NCI-H82 (cell line): ENCODE measurements at places on chromosomes 5 and 9.
A peak's percentile ranks its signal among the peaks of the same experiment; 100 is the strongest.

DNA sequence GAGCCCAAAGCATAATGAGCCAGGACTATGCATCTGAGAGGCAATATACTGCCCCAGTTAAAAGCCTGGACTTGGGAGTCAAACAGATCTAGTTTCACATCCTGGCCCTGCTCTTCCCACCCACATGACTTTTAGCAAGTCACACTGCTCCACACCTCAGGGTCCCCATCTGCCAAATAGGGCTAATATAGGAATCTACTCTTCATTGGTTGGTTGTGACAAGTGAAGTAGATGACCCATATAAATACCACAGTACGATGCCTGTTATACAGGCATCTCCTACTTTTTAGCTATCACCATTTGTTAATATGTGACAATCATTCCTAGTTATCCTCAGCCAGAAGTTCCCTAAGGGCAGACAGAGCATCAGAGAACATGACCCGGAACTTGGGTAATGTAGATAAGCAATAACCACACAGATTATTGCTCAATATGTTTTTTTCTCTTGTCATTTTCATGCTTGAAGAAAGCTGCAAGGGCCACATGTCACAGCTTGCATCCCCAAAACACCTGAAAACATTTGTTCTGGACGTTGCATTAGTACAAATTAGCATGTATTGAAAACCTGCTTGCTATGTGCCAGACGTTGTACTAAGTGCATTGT is 20.4 kb downstream of the ADAM19 start:
- DNase-seq = no peak

- peak; percentile 25 for DNase-seq
These were observed 193.3 kb downstream of the DIRAS2 start for GRCh38 chr9:90449213-90449925.

DNA sequence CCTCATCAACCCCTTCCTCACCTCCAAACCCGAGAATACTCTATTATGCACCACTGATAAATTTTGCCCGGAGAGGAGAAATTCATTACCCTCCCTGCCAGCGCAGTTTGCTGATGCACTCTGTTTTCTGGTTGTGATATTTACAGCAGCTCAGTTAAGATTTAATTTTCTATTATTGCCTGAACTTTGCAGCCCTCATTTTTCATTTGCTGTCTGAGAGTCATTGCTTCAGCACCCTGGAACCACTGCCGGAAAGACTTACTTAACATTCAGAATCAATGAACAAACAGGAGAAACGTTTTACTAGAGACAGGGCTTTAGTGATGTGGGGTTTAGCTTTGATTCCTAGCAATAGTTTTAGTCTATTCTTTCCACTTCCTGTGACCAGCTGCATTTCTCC is 56.7 kb upstream of the MAMDC2 start:
- no peak for DNase-seq

- peak; percentile 39 for DNase-seq
These were observed 388 bp downstream of the ANKS6 start for GRCh38 chr9:98795970-98796363.

DNA sequence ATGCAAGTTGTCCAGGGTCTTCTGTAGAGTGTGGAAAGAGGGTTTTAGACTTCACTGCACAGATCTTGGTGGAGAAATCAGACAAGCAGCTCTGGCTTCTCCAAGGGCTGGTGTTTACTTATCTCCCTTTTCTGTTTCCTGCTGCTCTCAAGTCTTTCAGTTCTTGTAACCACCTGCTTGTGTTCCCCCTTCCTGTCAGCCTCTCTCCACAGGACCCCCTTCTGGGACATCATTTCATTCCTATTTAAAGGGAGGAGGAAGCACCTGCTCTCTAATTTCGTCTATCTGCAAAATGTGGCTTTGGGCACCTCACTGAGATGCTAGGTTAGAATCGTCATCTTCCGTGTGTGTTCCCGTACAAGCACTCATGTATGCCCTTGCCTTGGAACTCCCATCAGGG is 636.2 kb downstream of the MTRR start:
- DNase-seq = no peak

- no peak for DNase-seq
These were observed 83.3 kb upstream of the RETREG1 start for GRCh38 chr5:16700081-16700480.

GRCh38 chr5:58346041-58346440 is 113.8 kb downstream of the PLK2 start:
- no peak for DNase-seq

- DNase-seq = no peak
These were observed 65.9 kb upstream of the PLPP1 start for GRCh38 chr5:55600497-55601203.

DNA sequence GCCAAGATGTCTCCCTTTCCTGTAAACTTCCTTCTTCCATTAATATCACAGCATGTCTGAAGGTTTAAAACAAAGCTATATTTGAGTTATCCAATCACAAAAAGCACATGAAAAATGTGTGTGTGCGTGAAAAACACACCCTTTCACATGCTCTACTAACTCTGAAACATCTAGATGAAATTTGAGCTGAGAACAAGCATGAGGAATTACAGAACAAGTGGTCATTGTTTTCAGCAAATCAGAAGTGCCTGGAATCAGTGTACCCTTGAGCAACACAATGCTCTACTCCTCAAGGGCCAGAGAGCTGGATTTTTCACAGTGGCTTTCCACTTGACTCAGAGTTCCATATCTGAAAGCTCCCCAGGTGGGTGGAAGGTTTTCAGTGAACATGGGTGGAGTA is 255.9 kb downstream of the PSAT1 start:
- DNase-seq = no peak

- DNase-seq = peak; percentile 51
These were observed 601 bp downstream of the ERGIC1 start for GRCh38 chr5:172834415-172835289.

DNA sequence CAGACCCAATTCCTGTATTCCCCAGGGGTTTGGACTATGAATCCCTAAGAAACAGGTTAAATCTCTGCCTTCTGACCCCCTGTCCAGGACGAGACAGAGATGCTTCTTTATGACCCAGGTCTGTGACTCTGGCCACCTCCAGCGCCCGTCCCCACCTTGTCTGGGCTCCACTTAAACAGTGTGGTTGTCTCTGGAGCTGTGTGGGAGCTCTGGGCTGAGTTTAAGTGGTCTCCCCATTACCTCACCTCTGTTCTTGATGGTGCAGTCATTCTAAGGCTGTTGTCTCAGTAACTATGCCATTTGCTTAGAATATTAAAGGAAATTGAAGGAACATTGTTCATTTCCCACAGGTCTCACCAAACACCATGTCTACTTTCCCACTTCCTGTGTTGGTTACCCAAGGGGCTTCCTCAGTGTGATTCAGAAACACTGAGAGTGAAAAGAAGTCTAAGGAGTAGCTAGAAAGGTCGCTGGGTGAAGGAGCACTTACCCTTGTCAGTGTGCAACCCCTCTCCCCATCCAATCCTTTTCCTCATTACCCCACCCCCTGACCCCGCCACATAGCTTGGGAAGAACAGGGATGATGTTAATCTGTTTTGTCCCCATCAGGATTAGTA is 127.8 kb upstream of the CKMT2 start:
- no peak for DNase-seq

- peak; percentile 2 for DNase-seq
These were observed 379.0 kb upstream of the GRAMD2B start for GRCh38 chr5:126044111-126044668.

- DNase-seq = no peak
These were observed 291.1 kb upstream of the TLE4 start for GRCh38 chr9:79280691-79281090.

DNA sequence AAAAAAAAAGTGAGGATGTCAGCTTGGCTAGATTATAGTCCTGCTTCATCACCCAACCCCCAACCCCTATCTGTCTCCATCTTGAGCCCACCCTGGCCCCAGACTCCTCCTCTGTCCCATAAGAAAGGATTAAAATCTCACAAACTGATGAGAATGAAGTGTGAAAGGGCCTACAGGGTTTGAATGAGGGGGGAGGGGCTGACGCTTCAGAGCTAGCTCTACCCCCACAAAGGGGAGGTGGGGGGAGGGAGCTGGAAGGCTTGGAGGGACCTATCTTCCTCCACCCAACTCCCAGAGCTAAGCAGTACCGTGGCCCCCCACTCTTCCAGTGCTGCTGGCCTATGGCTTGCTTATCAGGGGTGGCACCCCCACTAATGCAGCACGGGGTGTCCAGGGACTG is 43.7 kb upstream of the HAND1 start:
- peak; percentile 7 for DNase-seq

DNA sequence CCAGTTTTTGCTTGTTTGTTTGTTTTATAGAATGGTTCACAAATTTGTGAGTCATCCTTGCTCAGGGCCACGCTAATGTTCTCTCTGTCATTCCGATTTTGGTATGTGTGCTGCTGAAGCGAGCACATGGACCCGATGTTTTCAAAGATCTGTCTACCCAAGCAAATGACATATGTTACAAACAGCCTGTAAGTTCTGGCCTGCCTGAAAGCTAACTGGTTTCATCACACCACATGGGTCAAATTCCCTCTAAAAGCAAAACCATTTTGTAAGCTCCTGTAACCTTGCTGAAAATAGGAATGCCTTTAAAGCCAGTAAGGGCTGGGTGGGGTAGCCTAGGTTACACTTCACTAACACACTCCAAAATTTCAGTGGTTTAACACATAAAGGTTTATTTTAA is 25.4 kb downstream of the DMRT3 start:
- DNase-seq = no peak

DNA sequence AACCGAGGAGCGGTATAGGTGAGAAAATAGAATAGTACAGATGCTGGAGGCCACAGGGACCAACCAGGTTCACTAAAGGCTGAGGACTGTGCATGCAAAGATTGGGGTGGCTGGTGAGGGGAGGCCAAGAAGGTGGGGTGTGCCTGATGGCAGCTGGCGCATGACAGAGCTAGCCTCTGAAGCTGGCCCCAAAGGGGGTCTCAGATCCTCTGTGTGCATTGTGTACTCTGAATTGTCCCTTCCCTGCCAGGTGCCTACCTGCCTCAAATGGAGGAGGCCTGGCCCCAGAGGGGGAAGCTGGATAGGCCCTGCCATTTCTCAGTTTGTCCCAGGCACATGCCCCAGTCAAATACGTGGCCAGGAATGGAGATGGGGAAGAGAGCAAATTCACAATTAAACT is 63.1 kb downstream of the CRB2 start:
- DNase-seq = no peak

DNA sequence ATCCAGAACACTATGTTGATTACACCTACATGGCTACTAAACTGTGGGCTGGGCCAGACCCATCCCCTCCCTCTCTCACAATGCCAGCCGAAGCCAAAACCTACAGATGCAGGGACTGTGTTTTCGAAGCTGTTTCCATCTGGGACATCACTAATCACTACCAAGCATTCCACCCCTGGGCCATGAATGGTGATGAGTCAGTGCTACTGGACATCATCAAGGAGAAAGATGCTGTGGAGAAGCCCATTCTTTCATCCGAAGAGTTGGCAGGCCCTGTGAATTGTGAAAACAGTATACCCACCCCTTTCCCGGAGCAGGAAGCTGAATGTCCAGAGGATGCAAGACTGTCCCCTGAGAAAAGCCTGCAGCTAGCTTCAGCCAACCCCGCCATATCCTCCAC is 65.0 kb downstream of the ZNF462 start:
- DNase-seq = no peak

DNA sequence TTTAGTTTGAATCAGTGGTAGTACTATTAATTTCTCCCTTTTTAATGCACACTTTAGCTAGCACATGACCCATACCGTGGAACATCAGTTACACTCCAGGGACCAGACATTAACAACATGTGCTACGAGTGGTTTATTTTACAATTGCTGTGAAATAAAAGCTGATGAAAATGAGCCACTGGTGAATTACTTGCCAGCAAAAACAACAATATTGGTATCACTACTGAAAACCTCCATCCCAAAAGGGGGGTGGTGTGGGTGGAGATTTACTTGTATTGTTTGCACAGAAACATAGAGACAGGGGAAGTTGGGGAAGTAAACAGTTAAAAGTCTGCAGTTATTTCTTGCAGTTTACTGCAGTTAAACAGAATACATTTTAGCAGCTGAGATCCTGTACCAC is 369.6 kb upstream of the GRAMD2B start:
- DNase-seq = no peak
